Gastrocnemius medialis (tissue), 4 donors: ENCODE measurements at places on chromosomes 2 and 18.

DNA sequence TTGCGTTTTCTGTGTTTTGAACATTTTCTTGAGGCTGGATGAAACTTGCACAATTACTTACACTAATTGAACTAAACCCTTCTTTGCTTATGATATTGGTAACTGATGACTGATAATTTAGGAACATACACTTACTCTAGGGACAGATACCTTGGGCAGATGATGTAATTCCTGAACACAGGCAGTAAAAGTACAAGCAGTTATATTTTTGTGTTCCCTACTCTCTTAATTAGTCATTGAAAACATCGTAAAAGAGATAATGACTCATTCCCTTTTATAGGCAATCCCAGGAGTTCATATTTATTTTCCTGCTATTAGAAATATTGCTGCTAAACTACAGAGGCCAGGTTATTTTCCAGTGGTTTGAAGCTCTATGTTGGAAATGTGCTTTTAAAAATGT is 46.4 kb downstream of the CCDC85A start:
- DNase-seq: no peak

DNA sequence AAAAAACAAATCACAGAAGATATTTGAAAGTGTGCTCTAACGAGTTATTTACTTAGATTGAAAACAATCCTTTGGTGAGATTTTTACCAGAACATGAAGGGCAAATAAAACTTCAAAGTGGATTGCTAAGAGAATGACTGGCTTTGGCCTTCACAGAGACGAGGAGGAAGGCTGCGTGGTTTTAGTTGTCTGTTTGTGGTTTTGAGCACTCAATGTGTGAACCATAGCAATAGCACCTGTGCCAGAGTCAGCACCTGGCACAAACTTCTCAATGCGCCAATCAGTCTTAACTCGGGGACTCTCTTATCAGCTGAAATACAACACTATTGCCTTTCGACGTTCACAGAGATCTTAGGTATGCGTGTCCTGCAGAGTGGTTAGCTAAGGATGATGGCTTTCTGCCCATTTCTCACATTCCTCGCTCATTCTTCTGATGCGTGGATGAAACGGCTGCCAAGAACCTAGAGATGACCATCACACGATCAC is 70.0 kb downstream of the MBP start:
- DNase-seq: no peak

DNA sequence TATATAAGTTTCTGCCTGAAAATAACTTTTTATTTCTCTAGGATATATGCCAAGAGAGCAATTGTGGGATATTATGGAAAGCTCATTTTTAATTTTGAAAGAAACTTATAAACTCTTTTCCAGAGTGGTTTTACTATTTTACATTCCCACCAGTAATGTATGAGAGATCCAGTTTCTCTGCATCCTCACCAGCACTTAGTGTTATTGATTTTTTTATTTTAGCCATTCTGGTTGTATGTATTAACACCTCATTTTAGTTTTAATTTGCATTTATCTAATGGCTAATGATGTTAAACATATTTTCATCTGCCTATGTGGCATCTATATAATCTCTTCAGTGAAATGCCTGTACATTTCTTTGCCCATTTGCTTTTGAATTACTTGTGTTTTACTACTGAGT is 597.7 kb upstream of the RAB6C start:
- DNase-seq: no peak

- DNase-seq: no peak
Observed at GRCh38 chr2:135638825-135639224, 102.8 kb upstream of the UBXN4 start.

GRCh38 chr2:38026846-38027245 is 49.1 kb downstream of the CYP1B1 start:
- DNase-seq: no peak

- DNase-seq: no peak
Observed at GRCh38 chr2:207813221-207813916, 43.7 kb upstream of the FZD5 start.

DNA sequence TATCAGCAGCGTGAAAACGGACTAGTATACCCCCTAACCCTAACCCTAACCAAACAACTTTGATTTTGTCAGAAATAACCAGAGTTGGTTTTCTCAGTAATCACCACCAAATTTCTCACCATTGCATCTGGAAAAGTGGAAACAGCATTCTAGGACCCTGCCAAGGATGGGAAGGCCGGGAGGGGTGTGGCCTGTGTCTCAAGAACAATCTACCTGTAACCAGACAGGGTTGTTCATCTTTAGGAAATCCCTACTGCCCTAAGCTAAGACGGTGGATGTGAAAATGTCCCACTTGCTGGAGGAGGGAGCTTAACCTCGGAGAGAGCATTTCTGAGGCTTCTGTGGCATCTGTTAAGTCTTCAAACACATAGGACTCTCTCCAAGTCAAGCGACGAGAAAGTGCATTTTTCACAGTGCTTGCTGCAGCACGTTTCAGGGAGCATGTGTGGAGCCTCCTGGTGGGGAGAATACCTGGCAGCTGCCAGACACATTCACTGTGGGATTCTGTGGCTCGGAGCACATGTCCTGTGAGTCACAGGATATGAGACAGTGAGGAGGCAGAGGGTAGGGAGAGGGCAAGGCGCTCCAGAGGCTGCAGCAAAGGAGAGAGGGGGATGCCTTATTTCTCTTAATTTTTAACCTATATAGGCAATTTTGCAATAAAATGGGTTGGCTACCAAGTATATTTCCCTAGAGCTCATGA is 207.5 kb downstream of the SPP2 start:
- DNase-seq: no peak

- DNase-seq: no peak
Observed at GRCh38 chr2:215466097-215466909, 30.4 kb upstream of the FN1 start.

DNA sequence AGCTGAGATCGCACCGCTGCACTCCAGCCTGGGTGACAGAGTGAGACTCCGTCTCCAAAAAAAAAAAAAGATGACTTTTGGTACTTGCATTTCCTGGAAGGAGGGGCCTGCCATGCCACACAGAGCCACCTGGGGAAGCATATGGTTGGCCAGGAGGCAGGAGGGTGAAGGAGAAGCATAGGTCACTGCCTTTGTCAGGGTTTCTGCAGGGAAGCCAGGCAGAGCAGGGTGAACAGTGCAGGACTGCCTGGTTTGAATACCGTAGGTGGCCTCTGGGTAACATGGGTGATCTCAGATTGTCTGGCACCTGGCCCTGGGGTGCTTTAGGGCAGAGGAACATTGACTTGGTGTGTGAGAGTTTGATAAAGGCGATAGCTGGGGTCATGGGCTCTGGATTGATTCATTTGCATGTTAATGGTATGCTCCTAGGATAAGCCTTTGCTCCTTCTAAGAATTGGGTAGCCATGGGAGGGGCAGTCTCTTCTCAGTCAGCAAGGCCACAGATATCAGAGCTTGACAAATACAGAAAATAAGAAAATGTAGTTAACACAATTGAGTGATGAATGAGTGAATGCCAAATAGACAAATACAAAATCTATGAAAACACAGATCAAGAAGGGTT is 124.0 kb upstream of the SEC11C start:
- DNase-seq: no peak

GRCh38 chr2:85709401-85709811 is 15.2 kb downstream of the GNLY start:
- no peak for DNase-seq

GRCh38 chr2:119753930-119754321 is 5.8 kb upstream of the PTPN4 start:
- DNase-seq: no peak

GRCh38 chr2:40957508-40957907 is 505.6 kb upstream of the SLC8A1 start:
- DNase-seq: no peak

- DNase-seq: no peak
Observed at GRCh38 chr2:118730405-118730804, 117.0 kb downstream of the EN1 start.

- DNase-seq: peak; percentile 4
Observed at GRCh38 chr2:96103761-96104486, 12.4 kb downstream of the ADRA2B start.

GRCh38 chr2:103386872-103387271 is 625.0 kb downstream of the TMEM182 start:
- no peak for DNase-seq
